ENCODE measurements at places on chromosomes 3 and 15.

DNA sequence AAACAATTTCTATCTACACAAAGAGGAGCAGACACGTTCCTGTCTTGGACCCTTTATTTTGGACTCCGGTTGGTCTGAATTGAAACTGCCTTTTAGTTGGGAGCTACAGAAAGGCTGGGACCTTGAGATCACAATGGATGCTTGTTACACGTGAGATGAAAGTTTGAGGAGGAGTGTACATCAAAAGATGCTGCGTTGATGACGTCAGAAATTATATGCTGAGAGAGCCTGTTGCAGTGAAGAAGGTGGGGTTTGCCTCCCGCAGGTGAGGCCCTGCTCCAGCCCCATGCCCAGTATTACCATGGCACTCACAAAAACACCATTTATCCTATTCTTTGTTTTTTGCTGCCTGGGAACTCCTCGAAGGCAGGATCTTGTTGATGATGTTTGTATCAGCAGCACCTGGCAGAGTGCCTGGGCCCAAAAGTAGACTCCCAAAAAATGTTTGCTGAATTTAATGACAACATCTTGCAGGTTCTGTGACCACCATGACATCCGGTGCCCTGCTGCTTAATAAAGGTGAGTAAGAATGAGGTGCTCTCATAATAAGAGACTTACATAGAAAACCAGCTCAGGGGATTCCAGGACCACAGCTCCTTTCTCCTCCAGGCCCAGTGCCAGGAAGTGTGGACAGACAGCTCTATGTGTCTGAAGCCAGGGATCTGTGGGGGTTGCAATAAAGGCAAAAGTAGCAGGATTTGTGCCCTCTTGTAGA is 136.1 kb upstream of the UBE2E1 start:
- no peak for DNase-seq

DNA sequence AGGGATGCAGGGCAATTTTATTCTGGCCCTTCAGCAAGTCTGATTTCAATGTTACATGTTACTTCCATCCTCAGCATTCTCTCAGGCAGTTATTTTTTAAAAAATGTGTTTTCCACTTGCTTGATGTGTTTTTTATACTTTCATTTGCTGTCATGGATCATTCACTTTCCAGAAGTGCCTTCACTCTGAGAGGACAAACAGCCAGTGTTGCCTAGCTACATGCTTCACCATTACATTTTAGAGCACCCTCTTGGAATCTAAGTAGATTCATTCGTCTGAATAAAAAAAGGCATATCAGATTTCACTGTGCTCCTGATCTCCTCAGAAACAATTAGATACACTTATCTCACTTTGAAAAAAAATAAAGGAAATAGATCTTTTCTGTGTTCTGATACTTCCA is 93.6 kb upstream of the POU1F1 start:
- no peak for DNase-seq

GRCh38 chr3:170507063-170507462 is 78.8 kb downstream of the SLC7A14 start:
- no peak for DNase-seq

- no peak for DNase-seq
Measured at GRCh38 chr3:98776140-98776493, 13.0 kb downstream of the ST3GAL6 start.

DNA sequence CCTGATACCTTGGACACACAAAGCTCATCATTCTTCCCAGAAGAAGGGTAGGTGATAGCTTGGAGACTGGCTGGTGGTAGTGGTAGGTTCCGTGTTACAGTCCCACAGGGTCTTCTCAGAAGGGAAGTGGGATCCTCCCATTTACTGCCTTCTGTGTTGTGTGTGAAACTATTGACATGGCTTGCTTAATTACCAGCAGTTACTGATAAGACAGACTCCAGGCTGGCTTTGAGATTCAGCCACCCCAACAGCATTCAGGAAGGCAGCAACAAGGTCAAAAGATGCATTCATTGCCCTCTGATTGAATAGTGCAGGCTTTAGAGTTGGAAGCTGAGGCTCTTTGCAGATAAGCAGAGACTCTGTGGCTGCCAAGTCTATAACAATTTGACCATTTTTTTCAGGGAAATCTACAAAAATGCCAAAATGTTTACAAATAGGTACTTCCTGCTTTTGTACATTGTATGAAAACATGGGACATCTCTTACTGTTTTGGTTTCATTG is 7.7 kb downstream of the ARNT2 start:
- DNase-seq, result no peak

DNA sequence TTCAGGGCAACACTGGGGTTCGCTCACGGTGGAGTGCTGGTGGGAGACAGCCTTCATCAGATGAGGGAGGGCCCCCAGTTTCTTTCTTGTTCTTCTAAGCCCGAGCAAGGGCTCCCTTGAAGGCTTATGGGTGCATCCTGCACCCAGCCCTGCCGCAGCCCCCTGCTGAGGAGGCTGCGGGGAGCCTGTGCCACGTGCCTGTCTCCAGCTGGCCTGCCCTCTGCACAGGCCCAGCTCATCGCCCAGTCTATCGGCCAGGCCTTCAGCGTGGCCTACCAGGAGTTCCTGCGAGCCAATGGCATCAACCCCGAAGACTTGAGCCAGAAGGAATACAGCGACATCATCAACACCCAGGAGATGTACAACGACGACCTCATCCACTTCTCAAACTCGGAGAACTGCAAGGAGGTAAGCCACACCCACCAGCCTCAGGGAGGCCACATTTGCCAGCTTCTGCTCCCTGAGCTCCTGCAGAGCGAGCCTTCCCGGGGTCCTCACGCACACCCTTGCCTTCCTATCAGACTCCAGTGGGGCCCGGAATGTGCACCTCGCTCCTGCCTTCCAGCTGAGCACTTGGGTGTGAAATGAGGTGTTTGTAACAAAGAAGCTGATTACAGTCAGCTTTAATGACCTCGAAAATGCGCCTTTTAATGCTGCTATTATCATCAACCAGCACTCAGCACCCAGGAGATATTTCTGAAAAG is 164.3 kb downstream of the NSMCE3 start:
- DNase-seq, result no peak

DNA sequence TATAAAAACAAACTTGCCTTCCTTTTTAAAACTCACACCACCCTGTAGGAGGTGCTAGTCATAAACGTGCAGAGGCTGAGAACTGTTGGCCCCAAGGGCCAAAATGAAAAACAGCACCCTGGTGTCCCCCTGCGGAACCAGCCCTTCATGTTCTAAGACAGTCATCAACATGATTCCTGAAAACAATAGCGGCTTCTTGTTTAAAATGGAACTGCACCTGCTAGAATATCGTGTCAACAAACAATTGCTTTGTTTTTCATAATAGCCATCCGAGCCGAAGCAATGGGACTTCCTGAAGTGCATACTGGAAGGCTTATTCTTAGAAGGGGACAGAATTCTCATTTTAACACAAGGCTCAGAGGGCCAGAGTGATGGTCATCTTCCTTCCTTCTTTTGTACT is 43.7 kb downstream of the MECOM start:
- no peak for DNase-seq

- DNase-seq, result no peak
Measured at GRCh38 chr15:66843581-66843980, 141.5 kb downstream of the SMAD6 start.

DNA sequence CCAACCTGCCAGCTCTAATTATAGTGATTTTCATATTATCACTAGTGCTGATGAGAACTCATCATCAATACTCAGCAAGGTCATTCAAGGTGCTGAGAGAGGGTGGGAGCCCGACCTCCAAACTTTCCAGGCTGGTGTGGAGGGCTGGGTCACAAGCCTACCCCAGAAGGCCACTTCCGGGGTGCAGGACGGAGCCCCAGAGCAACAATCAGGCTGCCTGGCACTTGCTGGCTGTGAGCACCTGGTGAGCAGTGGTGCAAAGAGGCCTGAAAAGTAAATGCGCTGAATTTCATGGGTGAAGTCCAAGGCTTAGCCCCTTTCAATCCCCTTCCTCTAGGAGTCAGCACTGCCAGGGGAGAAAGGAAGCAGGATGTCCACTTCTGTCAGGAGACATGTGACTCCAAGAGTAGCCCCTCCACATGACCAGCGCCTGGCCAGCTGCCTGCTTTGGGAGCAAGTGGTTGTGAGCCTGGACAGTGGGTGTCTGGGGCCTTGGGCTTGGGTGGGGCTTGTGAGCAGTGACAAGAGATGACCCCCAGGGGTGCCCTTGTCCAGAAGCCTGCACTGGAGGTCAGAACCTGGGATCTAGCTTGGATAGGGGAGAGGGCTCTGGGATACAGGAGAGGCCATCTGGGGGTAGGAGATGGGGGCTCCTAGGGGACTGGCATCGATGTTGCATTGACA is 165.0 kb upstream of the TLE3 start:
- no peak for DNase-seq

DNA sequence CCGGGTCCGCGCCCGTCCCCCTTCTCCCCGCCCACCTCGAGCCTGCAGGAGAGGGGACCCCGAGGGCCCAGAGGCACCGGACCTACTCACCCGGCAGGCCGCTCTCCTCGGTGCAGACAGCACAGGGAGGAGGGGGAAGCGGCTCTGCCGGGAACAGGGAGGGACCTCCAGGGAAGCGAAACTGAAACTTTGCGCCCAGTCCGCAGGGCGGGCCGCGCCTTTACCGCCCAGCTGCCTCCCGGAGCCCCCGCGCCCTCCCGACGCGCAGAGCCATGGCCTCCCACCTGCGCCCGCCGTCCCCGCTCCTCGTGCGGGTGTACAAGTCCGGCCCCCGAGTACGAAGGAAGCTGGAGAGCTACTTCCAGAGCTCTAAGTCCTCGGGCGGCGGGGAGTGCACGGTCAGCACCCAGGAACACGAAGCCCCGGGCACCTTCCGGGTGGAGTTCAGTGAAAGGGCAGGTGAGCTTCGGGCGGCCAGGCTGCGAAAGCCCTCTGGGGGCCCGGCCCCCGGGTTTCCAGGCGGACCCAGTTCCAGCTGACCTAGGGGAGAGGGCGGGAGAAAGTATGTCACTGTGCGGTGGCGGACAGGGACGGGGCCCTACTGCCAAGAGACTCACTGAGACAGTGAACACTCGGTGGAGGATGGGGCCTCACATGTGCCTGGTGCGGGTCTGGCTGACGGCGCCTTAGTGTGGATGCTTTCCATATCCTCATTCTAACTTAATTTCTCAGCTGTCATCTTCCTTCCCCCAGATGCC is at the start of the genes DTX3L and PARP9:
DTX3L (plus strand) TSS at position 184 of the 758 bp plus-strand sequence; CDS start at position 273, 89 bp downstream.
PARP9 (minus strand) TSS at position 146 of the 758 bp plus-strand sequence. CDS start 4,680 bp downstream, outside the sequence.
- peak; percentile 84 for DNase-seq

GRCh38 chr15:29968099-29968894 is 114.5 kb upstream of the GOLGA8J start:
- DNase-seq, result peak; percentile 29

DNA sequence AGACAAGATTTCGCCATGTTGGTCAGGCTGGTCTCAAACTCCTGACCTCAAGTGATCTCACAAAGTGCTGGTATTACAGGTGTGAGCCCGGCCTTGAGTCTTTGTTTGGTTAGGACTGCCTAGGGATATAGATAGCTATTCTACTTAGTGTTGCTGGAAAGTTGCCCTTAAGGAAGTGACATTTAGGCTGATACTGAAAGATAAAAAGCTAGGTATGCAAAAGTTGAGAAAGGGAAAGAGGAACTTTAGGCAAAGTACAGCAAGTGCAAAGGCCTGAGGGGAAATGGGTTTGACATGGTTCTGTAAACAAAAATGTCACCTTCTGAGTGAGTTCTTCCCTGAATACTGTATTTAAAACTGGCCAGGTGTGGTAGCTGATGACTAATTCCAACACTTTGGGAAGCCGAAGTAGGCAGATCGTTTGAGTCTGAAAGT is 111.5 kb downstream of the ZNF609 start:
- DNase-seq, result no peak

GRCh38 chr15:47806008-47806407 is 88.7 kb downstream of the SEMA6D start:
- DNase-seq, result no peak

GRCh38 chr15:36502509-36502908 is 76.9 kb upstream of the CDIN1 start:
- no peak for DNase-seq

GRCh38 chr15:87849181-87849580 is 407.4 kb downstream of the NTRK3 start:
- DNase-seq, result no peak

DNA sequence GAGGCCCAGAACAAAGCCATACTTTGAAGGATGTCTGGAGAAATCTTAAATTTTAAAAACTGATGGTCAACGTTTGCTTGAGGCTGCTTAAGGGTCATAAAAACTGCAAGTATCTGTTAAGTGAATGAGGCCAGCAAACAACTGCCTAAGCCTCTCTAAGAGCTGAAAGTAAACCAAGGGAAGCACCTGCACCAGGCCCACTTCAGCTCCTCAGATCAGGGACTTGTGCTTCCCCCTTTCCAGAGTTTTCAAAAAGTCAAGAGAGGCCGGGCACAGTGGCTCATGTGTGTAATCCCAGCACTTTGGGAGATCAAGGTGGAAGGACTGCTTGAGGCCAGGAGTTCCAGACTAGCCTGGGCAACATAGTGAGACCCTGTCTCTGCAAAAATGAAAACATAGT is 9.1 kb downstream of the FBXL22 start:
- no peak for DNase-seq

DNA sequence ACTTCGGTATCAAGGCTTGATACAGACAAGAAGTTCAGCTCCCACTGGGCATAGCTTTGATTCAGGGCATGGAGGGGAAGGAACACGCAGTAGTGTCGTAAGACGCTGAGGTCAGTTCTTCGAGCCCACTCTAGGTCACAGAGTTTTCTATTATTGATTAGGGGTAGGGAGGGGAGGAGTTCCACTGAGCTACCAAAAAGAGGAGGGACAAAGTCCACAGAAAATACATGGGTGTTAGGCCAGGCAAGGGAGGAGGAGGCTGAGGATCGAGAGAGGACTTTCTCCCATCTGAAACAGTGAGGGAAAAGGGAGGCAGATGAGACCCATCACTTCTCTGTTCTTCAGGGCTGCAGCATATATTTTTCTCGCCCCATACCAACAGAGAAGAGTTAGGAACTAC is 75.1 kb upstream of the GUCA1C start:
- no peak for DNase-seq

DNA sequence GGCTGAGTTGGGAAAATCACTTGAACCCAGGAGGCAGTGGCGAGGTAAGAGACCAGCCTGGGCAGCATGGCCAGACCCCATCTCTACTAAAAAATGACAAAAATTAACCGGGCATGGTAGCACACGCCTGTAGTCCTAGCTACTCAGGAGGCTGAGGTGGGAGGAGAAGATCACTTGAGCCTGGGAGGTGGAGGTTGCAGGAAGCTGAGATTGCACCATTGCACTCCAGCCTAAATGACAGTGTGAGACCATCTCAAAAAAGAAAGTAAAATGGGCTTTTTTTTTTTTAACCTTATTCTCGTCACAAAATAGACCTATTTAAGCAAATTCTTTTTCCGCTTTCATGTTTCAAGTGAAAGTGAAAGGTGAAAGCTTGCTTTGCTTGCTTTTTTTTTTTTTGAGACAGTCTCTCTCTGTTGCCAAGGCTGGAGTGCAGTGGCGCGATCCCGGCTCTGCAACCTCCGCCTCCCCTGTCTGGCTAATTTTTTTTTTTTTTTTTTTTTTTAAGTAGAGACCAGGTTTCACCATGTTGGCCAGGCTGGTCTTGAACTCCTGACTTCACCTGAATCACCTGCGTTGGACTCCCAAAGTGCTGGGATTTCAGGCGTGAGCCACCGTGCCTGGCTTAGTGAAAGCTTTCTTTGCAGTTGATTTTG is 3.6 kb downstream of the PDIA3 start:
- DNase-seq, result peak; percentile 49

GRCh38 chr15:70210076-70210475 is 112.4 kb upstream of the TLE3 start:
- no peak for DNase-seq

- peak; percentile 64 for DNase-seq
Measured at GRCh38 chr15:92069308-92070250, 216.1 kb downstream of the SLCO3A1 start.

GRCh38 chr3:74801924-74802323 is 187.5 kb upstream of the CNTN3 start:
- no peak for DNase-seq

GRCh38 chr3:139675327-139675726 is 2.4 kb downstream of the NMNAT3 start:
- no peak for DNase-seq

- no peak for DNase-seq
Measured at GRCh38 chr15:31396881-31397560, 70.4 kb downstream of the KLF13 start.
